ENCODE measurements at places on chromosomes 6 and 20. TPM values are rescaled to one million over a fixed set of nuclear protein-coding genes. Genes with fewer than 3 reads are reported as not detected.

WFDC11 gene
- not detected for total RNA-seq

EPHA7 gene
- total RNA-seq = not detected

GCNT2 gene
- 3.0 TPM for total RNA-seq

MEP1A gene
- total RNA-seq = not detected

SLC22A16 gene
- total RNA-seq = not detected

DNA sequence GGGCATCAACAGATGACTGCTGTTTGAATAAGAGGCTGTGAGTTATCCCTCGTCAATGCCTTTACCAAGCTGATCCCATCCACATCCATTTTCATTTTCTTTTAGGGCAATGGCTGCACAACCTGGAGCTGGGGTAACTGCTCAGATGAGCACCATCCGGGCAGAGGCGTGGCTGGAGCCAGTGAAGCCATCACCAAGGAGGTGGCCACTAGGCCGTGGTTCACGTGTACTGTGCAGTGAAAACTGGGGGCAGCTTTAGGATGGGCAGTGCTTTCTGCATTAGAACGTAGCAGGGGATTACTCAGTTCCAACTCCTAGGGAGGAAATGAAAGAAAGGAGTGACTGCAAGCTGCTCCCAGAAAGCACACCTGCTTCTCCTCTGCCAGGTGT, 51.2 kb downstream of the RRBP1 start:
- DNase-seq = no peak
- no peak overlapping the region for H3K4me3 ChIP-seq
- H3K36me3 ChIP-seq = peaks cover 22% of the 10 kb centered on the region
- no peak overlapping the region for H3K27ac ChIP-seq
- H3K27me3 ChIP-seq = no peaks in the 10 kb centered on the region
- no peaks in the 10 kb centered on the region for H3K4me1 ChIP-seq

GRCh38 chr6:75449630-75450206, 43.9 kb downstream of the FILIP1 start:
- no peaks in the 10 kb centered on the region for H3K4me1 ChIP-seq
- no peaks in the 10 kb centered on the region for H3K36me3 ChIP-seq
- H3K4me3 ChIP-seq = no peak overlapping the region
- H3K27ac ChIP-seq = no peak overlapping the region
- H3K27me3 ChIP-seq = peaks cover 4% of the 10 kb centered on the region
- DNase-seq = no peak

- peaks cover 37% of the 10 kb centered on the region for H3K4me1 ChIP-seq
- peaks cover 2% of the 10 kb centered on the region for H3K27me3 ChIP-seq
- no peak overlapping the region for H3K27ac ChIP-seq
- H3K36me3 ChIP-seq = peaks cover 14% of the 10 kb centered on the region
Measured at GRCh38 chr6:139370283-139370998, 4.0 kb downstream of the CITED2 start.

- H3K27ac ChIP-seq = peak overlapping the region; percentile 73
- no peaks in the 10 kb centered on the region for H3K27me3 ChIP-seq
- peaks cover 1% of the 10 kb centered on the region for H3K36me3 ChIP-seq
- DNase-seq = peak; percentile 8
- peak overlapping the region; percentile 54 for H3K4me3 ChIP-seq
Measured at GRCh38 chr6:45001663-45002062, 326.5 kb upstream of the RUNX2 start.

DNA sequence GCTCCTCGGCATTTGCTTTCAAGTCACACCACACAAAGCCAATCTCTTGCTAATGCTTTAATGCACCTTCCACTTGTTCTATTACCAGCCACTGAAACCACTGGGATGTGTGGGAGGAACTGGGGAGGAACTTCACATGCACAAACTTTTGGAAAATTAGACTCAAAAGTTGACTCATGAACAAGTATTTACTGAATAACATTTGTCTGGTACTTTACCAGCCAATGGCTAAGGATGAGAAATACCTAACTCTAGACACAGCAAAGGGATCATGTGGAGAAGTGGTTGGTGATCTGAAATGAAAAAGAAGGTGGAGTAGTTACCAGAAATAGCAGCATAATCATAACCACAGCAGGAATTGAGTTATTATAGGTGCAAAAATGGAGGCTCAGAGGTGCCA, 554.0 kb upstream of the NOX3 start:
- DNase-seq = no peak
- H3K4me3 ChIP-seq = no peak overlapping the region
- H3K27ac ChIP-seq = no peak overlapping the region
- H3K4me1 ChIP-seq = no peaks in the 10 kb centered on the region
- no peaks in the 10 kb centered on the region for H3K36me3 ChIP-seq
- H3K27me3 ChIP-seq = no peaks in the 10 kb centered on the region

- no peak overlapping the region for H3K4me3 ChIP-seq
- peaks cover 3% of the 10 kb centered on the region for H3K27me3 ChIP-seq
- DNase-seq = no peak
Measured at GRCh38 chr6:154414021-154414813, 57.6 kb upstream of the IPCEF1 start.

GRCh38 chr6:138769102-138769676, 4.4 kb upstream of the CCDC28A start:
- H3K4me1 ChIP-seq = peaks cover 23% of the 10 kb centered on the region
- no peak overlapping the region for H3K27ac ChIP-seq
- DNase-seq = no peak
- H3K4me3 ChIP-seq = no peak overlapping the region

GRCh38 chr6:35411066-35411465, 41.1 kb upstream of the FANCE start:
- no peaks in the 10 kb centered on the region for H3K27me3 ChIP-seq
- peak overlapping the region; percentile 49 for H3K4me3 ChIP-seq
- no peak for DNase-seq
- peaks cover 24% of the 10 kb centered on the region for H3K36me3 ChIP-seq
- peaks cover 51% of the 10 kb centered on the region for H3K4me1 ChIP-seq
- H3K27ac ChIP-seq = peak overlapping the region; percentile 82

- H3K27me3 ChIP-seq = peaks cover 5% of the 10 kb centered on the region
- H3K36me3 ChIP-seq = no peaks in the 10 kb centered on the region
- H3K4me3 ChIP-seq = no peak overlapping the region
Measured at GRCh38 chr6:79713701-79714322, 82.7 kb downstream of the SH3BGRL2 start.

DNA sequence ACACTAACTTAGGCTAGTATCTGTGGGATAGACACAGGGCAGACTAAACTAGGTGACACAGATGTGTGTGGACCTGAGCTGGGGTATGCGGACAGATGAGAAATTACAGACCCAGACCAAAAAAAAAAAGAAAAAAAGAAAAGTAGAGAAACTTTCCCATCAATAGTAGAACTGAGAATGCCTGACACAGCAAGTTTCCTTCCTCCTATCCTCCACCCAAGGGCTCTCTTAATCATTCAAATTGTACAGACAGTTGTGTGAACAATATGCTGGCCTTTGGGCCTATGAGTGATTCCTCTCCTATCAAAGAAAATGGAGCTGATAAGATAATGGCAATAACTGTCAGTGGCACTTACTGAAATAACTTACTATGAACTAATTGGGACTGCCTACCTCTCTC, 226.7 kb upstream of the PRDM1 start:
- no peak for DNase-seq
- H3K36me3 ChIP-seq = peaks cover 7% of the 10 kb centered on the region

DNA sequence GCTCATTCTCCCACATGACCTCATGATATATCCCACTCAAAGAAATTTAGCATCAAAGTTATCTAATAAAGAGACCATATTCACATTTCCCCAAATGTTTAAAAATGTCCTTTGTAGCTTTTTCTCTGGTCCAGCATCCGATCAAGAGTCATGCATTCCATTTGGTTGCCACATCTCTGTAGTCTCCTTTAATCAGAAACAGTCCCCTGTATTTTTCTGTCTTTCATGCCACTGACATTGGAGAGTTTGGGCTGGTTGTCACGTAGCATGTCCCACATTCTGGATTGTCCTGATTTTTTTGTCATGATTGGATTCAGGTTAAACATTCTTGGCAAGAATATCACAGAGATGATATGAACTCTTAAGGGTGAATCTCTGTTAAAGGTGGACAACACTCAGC, 55.7 kb downstream of the SNX5 start:
- no peak for DNase-seq
- H3K27ac ChIP-seq = no peak overlapping the region
- no peaks in the 10 kb centered on the region for H3K4me1 ChIP-seq
- no peak overlapping the region for H3K4me3 ChIP-seq

- H3K4me3 ChIP-seq = no peak overlapping the region
- no peaks in the 10 kb centered on the region for H3K27me3 ChIP-seq
- DNase-seq = no peak
- H3K36me3 ChIP-seq = no peaks in the 10 kb centered on the region
Measured at GRCh38 chr6:54784011-54784410, 62.6 kb upstream of the FAM83B start.

- no peak overlapping the region for H3K4me3 ChIP-seq
- H3K36me3 ChIP-seq = no peaks in the 10 kb centered on the region
- no peaks in the 10 kb centered on the region for H3K4me1 ChIP-seq
- no peak overlapping the region for H3K27ac ChIP-seq
- DNase-seq = no peak
Measured at GRCh38 chr6:153172815-153173214, 41.7 kb upstream of the RGS17 start.

- no peaks in the 10 kb centered on the region for H3K27me3 ChIP-seq
- H3K4me3 ChIP-seq = no peak overlapping the region
- H3K27ac ChIP-seq = peak overlapping the region; percentile 42
- no peak for DNase-seq
- peaks cover 53% of the 10 kb centered on the region for H3K4me1 ChIP-seq
- peaks cover 35% of the 10 kb centered on the region for H3K36me3 ChIP-seq
Measured at GRCh38 chr20:34888468-34888867, 12.1 kb downstream of the ACSS2 start.

DNA sequence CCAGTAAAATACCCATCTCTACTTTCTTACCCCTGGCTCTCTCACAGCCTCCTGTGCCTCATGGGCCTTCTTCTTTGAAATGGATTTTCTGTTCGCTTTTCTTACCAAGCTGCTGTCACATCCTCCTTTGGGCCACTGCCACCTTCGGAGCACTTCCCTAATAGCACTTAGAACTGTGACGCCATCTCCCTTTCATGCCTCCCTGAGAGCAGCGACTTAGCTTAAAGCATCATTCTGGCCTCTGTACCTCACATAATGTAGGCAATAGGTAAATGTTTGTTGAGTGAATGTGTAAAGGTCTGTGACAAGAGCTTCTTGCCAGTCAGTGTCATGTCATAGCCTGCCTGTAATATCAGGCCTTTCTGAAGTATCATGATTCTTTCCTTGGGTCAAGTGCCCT, 78.8 kb downstream of the ADGRG6 start:
- no peak overlapping the region for H3K4me3 ChIP-seq
- H3K27ac ChIP-seq = no peak overlapping the region
- H3K36me3 ChIP-seq = no peaks in the 10 kb centered on the region
- peaks cover 9% of the 10 kb centered on the region for H3K27me3 ChIP-seq
- no peaks in the 10 kb centered on the region for H3K4me1 ChIP-seq

DNA sequence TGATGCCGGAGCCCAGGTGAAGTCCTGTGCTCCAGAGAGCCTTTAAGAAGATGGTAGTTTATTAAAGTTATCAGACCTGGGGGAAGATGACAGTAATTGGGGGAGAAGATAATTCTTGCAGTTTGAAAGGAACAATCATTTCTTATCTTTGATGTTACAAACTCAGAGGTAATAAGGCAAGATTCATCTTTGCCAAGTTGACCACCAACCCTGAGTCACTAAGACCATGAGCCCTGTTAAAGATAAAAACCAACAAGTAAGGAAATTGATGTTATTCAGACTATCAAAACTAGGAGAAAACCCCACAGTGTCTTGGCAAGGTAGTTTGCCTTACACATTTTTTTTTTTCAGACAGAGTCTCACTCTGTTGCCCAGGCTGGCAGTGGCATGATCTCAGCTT, 73.1 kb downstream of the MKKS start:
- no peak for DNase-seq
- no peak overlapping the region for H3K4me3 ChIP-seq
- H3K36me3 ChIP-seq = no peaks in the 10 kb centered on the region
- H3K27ac ChIP-seq = no peak overlapping the region

DNA sequence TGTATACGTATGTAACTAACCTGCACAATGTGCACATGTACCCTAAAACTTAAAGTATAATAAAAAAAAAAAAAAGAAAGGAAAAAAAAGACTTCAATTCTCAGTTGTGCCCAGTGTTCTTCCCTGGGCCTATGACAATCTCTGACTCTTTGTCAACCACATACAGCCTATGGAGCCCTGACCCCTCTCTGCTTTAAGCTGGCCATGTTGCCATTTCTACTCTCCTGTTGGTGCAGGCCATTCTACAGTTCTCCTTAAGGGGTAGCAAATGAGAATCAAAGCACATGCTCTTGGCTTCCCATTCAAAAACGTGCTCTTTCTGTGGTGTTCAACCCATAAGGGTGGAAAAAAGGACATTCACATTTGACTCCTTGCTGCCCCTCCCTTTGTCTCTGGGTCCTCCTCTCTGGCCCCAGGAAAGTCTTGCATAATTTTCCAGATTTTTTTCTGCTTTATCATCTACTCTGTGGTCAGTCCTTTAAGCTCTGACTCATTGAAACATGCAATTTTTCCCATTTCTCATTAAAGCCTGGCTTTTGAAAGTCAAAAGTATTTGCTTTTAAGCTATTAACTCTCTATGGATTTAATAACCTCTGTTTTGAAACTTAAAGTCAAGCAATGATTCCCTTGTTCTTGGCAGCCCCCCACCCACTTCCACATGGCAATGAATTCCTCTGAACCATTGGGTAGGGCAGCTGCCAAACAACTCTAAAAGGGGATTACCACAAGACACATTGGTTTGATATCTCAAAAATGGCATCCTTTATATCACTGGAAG, 208.6 kb upstream of the MCHR2 start:
- H3K4me1 ChIP-seq = no peaks in the 10 kb centered on the region
- H3K27me3 ChIP-seq = no peaks in the 10 kb centered on the region
- no peak overlapping the region for H3K27ac ChIP-seq
- no peaks in the 10 kb centered on the region for H3K36me3 ChIP-seq

DNA sequence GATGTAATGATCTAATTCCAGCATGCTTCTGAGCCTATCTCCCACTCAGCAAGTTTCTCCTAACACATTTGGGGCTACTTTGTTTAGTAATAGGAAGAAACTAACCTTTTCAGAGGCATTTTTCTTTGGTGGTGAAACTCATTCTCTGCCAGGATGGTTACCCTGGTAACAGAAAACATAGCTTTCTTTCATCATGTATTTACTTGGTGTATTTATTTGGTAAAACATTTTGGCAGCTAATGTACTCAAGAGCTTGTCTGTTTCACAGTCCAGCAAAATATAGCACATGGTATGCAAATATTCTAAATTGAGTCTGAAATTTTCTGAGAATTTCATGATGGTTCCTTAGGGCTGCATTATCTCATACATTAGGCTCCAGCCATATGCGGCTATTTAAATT, 100.0 kb downstream of the SLC35B3 start:
- no peaks in the 10 kb centered on the region for H3K4me1 ChIP-seq
- H3K27me3 ChIP-seq = no peaks in the 10 kb centered on the region
- H3K4me3 ChIP-seq = no peak overlapping the region
- H3K36me3 ChIP-seq = no peaks in the 10 kb centered on the region
- no peak overlapping the region for H3K27ac ChIP-seq
- DNase-seq = no peak

DNA sequence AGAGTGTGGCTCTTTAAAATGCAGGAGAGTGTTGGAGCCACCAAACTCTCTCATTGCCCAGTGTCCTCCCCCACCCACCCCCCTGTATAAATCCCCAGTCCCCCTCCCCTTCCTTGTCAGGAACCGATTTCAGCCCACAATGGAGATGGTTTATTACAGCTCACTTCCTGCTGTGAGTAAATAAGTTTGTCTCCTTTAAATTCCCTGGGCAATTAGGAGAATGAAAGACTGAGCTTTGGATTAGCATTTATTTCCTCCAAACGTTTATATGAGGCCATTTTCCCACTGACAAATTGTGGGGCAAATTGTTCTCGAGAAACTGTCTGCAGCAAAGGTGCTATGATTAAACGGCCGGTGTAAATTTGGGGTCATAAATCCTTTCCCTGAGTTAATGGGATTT, 128.8 kb downstream of the DHX35 start:
- no peak overlapping the region for H3K27ac ChIP-seq
- H3K27me3 ChIP-seq = no peaks in the 10 kb centered on the region
- no peak for DNase-seq
- no peak overlapping the region for H3K4me3 ChIP-seq
- no peaks in the 10 kb centered on the region for H3K4me1 ChIP-seq
- H3K36me3 ChIP-seq = no peaks in the 10 kb centered on the region

Data from activated T-helper 1 cell treated with anti-CD3 and anti-CD28 coated beads, Interleukin-12 subunit alpha, Interleukin-12 subunit beta, Interleukin-2, Interleukin-4 antibody, amounts not matched to agents 30 ng/mL and 10 ng/mL and 1 ng/mL, durations not matched to agents 14 hours and 24 hours and 36 hours (primary cell).